HL-60 (cell line): ENCODE measurements at places on chromosomes 6 and 20.

- DNase-seq = no peak
These were observed 20.2 kb upstream of the CD93 start for GRCh38 chr20:23106271-23106851.

DNA sequence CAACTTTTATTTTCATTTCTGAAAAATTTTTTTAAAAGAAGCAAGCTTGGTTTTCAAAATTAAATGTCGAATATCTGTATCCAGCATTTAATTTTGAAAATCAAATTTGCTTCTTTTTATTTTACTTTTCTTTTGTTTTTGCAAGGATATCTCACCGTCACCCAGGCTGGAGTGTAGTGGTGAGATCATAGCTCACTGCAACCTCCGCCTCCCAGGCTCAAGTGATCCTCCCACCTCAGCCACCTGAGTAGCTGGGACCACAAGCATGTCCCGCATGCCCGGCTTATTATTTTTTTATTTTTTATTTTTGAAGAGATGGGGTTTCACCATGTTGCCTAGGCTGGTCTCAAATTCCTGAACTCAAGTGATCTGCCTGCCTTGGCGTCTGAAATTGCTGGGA lies 17.0 kb upstream of the EPB41L2 start:
- no peak for DNase-seq

- no peak for DNase-seq
These were observed 20.4 kb downstream of the BMP7 start for GRCh38 chr20:57245997-57246396.

DNA sequence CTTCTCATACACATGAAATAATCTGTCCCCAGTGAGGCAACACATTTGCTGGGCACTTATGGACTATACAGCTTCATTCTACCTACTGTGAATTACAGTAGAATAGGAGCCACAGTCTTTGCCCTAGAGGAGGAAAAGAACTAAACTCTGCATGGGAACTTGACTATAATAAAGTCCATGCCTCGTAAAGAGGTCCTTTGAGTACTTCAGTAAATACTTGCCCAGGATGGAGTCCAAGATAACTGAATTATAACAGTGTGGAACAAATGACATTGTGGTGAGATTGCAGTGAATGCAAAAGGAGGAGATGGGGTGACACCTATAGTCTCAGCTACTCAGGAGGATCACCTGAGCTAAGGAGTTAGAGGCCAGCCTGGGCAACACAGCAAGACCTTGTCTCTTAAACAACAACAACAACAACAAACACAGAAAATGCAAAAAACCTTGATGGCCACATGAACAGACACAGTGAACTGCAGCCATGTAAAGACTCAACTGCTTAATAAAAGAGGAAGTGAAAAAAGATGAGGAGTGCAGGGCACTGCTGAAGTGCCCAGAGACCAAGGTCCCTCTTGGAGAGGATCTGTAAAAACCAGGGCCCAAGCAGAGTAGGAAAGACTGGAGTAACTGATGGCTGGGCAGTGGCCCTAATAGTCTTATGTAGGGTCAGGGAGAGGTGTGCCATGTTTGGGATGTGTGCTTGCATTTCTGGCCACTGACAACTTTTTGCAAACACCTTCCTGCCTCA lies 3.7 kb downstream of the MRPS18A start:
- DNase-seq = no peak

DNA sequence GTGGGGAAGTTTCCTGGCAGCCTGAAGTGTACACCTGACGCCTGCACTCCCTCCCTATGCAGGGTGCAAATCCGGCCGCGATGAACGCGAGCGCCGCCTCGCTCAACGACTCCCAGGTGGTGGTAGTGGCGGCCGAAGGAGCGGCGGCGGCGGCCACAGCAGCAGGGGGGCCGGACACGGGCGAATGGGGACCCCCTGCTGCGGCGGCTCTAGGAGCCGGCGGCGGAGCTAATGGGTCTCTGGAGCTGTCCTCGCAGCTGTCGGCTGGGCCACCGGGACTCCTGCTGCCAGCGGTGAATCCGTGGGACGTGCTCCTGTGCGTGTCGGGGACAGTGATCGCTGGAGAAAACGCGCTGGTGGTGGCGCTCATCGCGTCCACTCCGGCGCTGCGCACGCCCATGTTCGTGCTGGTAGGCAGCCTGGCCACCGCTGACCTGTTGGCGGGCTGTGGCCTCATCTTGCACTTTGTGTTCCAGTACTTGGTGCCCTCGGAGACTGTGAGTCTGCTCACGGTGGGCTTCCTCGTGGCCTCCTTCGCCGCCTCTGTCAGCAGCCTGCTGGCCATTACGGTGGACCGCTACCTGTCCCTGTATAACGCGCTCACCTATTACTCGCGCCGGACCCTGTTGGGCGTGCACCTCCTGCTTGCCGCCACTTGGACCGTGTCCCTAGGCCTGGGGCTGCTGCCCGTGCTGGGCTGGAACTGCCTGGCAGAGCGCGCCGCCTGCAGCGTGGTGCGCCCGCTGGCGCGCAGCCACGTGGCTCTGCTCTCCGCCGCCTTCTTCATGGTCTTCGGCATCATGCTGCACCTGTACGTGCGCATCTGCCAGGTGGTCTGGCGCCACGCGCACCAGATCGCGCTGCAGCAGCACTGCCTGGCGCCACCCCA lies 1.2 kb downstream of the GPR6 start:
- DNase-seq = no peak
